CD8-positive, alpha-beta T cell (primary cell): ENCODE measurements at places on chromosomes 7 and 10.

DNA sequence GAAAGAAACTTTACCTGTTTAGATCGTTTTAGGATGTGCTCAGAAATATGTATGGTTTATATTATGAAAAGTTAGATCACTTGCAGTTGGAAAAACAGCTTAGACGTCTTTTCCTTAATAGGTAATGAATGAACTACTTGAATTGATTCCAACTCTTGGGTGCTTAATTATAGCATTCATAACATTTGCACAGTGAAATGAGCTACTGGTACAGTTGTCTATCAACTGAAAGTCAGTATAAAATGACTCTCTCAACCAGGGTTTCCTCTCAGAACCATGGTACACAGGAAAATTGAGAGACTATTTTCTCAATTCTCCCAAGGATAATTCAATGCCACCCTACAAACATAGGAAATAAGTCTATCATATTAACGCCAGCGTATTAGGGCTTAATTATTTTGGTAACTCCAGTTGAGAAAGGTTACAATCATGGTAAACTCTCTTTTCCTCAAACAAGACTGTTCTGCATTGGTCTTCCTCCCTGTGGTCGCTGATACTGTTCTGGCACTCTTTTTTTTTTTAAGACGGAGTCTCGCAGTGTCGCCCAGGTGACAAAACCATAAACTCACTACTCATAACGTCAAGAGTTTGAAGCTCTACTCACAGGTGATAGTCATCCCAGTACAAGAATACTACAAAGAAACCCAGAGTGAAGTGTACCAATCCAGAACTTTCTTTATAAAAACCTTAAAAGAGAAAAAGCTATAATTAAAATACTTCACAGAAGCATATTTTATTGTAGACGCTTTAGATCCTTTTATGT, 2.0 kb downstream of the ANLN start:
- DNase-seq, result no peak

- DNase-seq, result no peak
These were observed 376.2 kb upstream of the TPK1 start for GRCh38 chr7:145212050-145212449.

DNA sequence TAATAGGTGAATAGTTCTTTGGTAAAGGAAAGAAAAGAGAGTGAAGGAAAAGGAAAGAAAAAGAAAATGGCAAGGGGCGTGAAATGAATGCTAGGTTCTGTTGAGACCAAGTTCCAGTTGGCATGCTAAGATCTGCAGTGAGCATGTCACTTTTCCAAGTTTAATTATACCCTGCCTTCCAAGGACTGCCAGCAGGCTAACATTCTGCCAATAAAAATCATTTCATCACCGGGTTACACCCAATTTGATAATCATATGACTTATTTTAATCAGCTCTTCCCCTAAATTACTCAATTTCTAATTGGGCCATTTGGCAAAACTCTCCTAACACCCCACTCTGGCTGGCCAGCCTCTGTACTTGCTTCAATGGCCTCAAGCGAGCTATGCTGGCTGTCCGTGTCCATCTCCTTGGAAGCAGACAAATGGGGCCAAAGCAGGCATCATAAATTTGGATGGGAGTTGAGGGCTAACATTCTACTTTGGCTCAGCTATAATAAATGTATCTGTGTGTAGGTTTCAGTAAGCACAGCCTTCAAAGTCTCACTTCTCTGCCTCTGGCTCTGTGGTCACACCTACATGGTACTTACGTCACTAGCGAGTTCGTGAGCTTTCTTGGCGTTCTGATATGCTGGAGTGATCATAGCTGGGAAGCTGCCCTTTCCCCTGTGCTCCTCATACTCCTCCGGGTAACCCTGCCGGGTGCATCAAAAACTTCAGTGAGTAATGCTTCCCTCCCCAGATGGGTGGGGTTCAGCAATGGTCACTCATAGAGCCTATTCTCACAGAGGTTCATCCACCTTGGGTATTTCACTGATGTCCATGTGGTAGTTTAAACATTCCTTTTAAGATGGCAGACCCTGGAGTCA, 17.3 kb downstream of the NRAP start:
- no peak for DNase-seq

DNA sequence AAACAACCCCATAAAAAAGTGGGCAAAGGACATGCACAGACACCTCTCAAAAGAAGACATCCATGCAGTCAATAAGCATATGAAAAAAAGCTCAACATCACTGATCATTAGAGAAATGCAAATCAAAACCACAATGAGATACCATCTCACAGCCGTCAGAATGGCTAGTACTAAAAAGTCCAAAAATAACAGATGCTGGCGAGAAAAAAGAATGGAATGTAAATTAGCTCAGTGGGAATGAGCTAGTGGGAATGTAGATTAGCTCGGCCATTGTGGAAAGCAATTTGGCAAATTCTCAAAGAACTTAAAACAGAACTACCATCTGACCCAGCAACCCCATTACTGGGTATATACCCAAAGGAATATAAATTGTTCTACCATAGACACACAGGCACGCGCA, 287.0 kb downstream of the WDR37 start:
- no peak for DNase-seq

DNA sequence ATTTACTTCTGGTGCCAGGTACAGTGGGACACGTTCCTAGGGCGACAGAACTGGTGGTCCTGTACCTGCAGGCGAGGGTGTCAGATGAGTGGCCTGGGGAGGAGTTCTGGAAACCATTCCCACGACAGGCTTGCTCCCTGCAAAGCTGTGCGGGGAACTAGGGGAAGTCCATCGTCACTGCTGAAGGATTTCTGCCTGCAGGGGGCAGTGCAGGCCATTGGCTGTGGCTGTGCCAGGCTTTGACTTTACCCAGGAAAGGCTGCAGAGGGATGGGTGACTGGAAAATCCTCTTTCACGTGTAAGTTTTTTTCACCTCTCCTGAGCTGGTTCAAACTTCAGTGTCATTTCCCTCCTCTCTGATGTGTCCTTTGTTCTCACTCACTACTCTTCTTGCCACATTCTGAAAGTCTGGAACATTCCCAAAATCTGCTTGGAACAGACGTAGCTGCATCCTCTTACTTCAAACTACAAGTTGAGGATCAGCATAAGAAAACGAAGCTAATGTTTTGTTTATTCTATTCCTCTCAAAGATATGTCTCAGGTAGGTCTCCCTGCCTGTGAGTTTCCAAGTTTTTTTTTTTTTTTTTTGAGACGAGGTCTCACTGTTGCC, 126.5 kb downstream of the SH2D4B start:
- peak; percentile 38 for DNase-seq

- no peak for DNase-seq
These were observed 23.6 kb upstream of the VSIR start for GRCh38 chr10:71796749-71797405.

DNA sequence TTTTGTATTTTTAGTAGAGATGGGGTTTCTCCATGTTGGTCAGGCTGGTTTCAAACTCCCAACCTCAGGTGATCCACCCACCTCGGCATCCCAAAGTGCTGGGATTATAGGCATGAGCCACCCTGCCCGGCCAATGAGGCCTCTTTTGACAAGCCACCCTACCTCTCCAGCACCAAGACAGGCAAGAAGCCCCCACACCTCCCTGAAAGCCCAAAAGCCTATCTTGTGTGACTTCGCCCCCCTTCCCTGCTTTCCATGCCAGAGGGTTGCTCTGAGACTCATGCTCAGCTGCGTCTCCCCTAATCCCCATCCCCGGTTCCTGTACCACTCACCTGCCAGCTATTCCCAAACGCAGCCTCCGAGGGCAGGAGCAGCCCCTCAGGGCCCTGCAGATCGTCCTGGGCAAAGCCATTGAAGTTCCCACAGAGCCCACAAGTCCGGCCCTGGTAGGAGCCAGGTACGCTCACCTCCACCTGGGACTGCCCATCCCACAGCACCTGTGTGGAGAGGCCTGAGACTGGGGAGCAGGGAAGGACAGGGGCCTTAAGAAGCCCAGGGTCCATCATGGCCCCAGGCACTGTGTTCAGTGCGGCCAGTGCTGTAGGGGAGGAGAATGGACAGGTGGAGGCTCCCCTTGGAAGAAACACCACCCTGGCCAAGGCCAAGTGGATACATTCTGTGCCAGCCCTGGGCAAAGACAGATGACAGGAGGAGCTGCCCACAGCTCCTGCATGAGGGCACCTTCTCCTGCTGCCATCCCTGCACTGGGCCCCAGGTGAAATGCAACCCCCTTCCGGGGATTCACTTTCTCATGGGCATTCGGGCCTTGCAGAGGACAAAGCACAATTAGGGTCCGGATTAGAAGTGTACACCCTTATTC, 15.8 kb downstream of the ATP6V1F start:
- DNase-seq, result no peak

DNA sequence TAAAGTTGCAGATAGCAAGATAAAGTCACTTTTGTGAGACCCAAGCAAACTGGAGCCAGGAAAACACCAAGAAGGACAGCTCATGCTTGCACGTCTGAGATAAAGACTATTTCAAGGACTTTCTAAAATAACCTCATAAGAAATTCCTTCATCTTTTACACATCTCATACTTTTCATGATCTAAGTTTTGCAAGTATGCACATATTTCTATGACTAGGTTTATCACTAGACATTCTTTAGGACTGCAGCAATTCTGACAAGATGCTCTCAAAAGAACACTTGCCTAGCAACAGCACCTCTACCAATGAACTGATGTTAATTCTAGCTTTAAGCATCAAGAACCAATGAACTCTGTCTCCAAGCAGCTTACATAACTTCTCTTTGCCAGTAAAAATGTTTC, 457.6 kb downstream of the SEMA3D start:
- no peak for DNase-seq

- DNase-seq, result no peak
These were observed 144.0 kb downstream of the PLCE1 start for GRCh38 chr10:94137747-94138146.

DNA sequence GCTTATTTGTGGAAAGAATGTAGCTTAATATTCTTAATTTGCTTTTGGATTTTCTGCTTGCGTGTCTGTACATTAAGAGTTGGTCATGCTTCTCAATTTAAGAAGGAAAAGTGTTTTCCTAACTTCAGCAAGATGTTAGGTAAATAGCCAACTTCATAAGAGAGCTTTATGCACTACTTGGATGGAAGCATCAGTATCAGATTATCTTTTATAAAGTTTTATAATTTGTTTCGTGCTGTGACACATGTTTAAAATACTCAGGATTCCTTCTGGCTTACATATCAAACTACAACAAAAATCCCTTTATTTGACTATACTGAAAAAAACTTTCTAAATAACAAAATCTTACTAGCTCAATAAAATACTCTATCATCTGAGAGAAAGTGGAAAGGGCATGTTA, 34.8 kb upstream of the AGR2 start:
- no peak for DNase-seq

GRCh38 chr10:96600337-96600736, 13.5 kb upstream of the TM9SF3 start:
- no peak for DNase-seq

- no peak for DNase-seq
These were observed 2.0 kb upstream of the EXOC6 start for GRCh38 chr10:92846344-92846743.

DNA sequence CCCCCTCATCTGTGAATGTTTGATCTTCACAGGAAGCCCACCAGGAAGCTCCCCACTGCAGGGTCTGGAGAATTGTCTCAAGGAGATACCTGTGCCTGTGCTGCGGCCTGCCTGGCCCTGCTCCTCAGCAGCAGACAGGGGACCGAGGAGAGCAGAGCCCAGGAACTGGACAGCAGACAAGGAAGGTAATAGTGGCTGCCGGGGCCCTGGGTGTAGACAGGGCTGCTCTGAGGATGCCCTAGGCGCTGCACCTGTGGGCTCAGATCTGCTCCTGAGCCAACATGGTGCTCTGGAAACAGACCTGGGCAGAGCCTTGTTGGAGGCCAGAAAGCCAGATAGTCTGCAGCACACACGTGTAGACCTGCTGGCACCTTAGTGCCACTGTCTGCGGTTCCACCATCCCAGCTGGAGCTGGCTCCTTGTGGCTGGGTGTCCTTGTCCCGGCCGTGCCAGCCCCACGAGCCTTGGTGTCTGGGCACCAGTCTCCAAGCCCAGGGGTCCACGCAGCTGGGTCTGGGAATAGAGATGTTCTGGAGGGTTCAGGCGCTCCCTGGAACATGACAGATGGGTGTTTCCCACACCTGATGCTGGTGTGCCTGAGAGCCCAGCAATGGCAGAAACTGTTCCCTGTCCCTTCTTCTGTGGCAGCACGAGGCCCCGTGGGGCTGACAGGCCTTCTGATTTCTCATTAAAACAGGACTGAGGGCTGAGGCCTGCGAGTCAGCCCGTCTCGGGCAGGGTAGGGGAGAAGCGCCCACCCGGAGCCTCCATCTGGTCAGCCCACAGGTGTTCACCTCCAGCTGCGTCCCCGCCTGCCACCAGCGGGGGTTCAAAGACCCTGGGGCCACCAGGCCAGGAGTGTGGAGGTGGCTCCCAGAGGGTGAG, 44.7 kb downstream of the ZNF467 start:
- no peak for DNase-seq

DNA sequence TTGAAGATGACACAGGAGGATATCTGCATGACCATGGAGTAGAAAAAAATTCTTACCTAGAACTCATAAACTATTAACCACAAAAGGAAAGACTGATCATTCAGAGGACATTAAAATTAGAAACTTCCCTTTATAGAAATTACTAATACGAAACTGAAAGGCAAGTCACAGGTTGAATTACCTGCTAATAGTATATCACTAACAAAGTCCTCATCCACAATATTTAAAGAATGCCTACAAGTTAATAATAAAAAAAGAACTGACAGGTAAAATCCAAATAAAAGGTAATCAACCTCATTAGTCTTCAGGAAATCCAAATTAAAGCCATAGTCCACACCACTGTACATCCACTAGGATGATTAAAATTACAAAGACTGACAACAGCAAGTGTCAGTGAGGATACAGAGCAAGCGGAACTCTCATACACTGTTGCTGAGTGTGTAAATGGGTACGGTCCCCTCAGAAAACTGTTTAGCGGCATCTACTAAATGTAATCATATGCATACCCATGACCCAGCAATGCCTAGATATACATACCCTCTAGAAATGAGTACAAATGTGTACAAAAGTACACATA, 71.2 kb downstream of the ARHGAP21 start:
- DNase-seq, result no peak

DNA sequence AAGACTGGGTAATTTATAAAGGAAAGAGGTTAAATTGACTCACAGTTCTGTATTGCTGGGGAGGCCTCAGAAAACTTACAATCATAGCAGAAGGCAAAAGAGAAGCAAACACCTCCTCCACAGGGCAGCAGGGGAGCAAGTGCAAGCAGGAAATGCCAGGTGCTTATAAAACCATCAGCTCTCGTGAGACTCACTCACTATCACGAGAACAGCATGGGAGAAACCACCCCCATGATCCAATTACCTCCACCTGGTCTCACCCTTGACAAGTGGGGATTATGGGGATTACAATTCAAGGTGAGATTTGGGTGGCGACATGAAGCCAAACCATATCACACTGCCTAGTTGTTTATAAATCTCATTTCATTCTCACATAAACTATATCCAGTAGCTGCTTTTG, 28.0 kb upstream of the CPN1 start:
- no peak for DNase-seq

DNA sequence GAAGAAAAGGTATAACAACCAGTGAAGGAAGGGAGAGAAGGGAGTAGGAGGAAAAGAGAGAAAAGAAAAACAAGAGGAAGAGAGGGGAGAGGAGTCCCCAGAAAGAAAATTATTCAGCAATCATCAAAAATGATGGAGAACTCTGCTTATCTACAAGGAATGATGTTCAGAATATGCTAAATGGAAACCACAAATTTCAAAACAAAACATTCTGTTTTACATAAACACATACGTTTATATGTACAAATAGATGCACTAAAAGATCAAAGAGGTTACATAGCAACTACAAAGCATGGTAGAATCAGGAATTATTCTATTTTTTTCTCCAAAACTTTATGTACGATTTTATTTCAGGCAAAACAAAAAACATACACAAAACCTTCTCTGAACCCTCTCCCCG, 91.9 kb downstream of the FAM13C start:
- no peak for DNase-seq
